SJCRH30 (cell line): ENCODE measurements at places on chromosomes 1 and 21.

- no peak for DNase-seq
These were observed 182.9 kb upstream of the CAMK1G start for GRCh38 chr1:209400351-209401220.

DNA sequence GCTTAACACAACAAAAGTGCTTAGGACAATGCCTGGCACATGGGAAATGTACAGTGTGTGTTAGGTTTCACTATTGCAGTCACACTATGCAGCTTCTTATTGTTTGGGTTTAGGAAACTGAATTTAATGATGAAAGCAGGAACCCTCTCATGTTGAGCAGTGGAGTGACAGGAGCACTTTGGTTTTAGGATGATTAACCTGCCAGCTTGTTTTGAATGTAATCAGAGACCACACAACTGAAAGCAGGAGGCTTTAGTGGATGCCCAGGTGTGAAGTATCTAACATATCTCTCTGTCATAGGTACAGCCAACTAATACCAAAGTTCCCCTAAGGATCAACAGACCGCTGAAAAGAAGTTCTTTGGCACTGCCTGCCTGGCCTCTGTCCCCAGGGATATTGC is 406.9 kb upstream of the USP24 start:
- DNase-seq, result no peak

- DNase-seq, result no peak
These were observed 7.0 kb upstream of the ID3 start for GRCh38 chr1:23566304-23566703.

GRCh38 chr1:29569971-29570634 is 333.8 kb downstream of the PTPRU start:
- peak; percentile 79 for DNase-seq

- no peak for DNase-seq
These were observed 105.3 kb downstream of the MAST2 start for GRCh38 chr1:45908611-45909140.

DNA sequence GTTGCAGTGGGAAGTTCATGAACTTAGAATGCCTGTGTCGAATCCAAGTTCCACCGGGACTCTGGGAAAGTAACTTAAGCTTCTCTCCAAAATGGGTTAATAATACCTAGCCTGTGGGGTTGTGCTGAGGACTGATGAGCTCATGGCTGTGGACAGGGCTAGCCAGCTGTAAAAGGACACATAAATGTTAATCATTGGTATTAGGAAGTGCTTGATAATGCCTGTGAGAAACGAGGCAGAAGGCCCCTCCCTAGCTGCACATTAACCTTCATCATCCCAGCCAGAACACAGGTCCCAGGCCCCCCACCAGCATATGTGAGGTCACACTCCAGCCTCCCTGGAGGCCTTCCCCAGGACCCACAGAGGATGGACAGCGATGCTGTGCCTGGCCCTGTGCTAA is 789 bp upstream of the GJB4 start:
- no peak for DNase-seq

DNA sequence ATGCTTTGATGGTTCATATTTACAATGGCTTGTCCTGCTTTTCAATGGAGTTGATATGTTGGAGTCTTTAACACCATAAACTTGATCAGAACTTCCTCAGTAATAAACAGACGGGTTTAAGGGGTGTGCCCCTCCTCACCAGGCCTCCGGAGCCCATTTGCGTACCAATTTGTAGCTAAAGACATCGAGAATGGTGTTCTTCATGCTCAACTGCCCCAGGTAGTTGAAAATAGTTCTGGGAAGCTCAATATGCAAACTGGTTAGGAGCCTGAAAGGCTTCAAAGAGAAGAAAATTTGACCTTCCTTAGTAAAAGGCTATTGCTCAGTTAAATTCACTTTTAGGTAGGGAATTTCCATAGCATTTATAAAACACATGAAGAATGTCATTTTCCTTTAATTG is 68.1 kb upstream of the RRP15 start:
- no peak for DNase-seq

DNA sequence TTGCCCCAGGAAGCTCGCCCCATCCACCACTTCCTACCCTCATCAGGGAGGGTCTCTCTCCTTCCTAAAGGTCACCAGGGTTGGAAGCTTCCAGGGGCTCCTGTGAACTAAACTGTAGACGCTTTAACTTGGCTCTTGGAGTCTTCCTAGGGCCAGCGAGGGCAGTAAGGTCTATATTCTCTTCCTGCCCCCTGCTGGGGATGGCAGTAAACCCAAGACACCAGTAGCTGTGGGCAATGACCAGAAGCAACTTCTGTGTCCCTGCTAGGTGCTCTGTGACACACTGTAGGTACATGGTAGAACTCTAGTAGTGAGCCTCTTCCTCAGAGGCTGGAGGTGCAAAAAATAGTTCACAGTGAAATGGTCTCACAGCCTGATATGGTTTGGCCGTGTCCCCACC is 30.0 kb downstream of the KCND3 start:
- peak; percentile 21 for DNase-seq

DNA sequence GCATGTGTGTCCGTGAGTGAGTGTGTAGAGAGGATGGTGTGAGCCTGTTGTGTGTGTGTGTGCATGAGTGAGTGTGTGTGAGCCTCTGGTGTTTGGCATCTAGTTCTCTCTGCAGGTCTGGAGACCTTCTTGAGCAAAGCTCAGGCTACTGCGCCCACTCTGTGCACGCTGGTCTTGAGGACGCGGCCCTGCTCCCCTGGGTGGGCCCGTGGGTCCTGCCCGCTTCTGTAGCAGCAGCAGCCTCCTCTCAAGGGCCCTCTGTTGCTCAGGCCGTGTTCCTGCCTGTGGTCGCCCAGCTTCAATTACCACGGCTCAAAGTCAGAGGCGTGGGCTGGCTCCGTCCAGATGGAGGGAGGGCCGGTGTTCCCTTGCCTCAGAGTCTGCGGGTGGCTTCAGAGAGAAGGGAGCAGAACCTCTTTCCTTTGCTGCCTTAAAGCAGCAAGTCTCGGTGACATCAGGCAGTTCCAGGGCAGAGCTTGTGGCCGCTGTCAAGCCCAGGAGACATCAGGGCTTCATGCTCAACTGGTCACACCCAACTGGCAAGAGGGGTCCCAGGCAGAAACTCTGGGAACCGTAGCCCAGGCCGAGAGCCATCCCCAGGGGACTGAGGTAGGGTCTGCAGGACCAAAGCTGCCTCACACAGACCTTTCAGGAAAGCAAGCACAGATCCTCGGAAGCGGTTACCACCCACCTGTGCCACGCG is 270.6 kb upstream of the VAMP3 start:
- no peak for DNase-seq
